ENCODE measurements at places on chromosomes 5 and 9. TPM values are rescaled to one million over a fixed set of nuclear protein-coding genes. Genes with fewer than 3 reads are reported as not detected.
A peak's percentile ranks its signal among the peaks of the same experiment; 100 is the strongest.

TSSK1B gene
- not detected for polyA plus RNA-seq

ABO gene
- not detected for polyA plus RNA-seq

SLC22A4 gene
- polyA plus RNA-seq: 3.0 TPM

AHRR gene
- polyA plus RNA-seq: 24.6 TPM

PDCD1LG2 gene
- polyA plus RNA-seq: 31.5 TPM

BRD9 gene
- 10.6 TPM for polyA plus RNA-seq

GLRA1 gene
- not detected for polyA plus RNA-seq

- peak; percentile 59 for DNase-seq
These were observed 172.3 kb downstream of the PDZD2 start for GRCh38 chr5:31811210-31811609.

GRCh38 chr5:169350759-169351240 lies 49.9 kb upstream of the SLIT3 start:
- peak; percentile 69 for DNase-seq

DNA sequence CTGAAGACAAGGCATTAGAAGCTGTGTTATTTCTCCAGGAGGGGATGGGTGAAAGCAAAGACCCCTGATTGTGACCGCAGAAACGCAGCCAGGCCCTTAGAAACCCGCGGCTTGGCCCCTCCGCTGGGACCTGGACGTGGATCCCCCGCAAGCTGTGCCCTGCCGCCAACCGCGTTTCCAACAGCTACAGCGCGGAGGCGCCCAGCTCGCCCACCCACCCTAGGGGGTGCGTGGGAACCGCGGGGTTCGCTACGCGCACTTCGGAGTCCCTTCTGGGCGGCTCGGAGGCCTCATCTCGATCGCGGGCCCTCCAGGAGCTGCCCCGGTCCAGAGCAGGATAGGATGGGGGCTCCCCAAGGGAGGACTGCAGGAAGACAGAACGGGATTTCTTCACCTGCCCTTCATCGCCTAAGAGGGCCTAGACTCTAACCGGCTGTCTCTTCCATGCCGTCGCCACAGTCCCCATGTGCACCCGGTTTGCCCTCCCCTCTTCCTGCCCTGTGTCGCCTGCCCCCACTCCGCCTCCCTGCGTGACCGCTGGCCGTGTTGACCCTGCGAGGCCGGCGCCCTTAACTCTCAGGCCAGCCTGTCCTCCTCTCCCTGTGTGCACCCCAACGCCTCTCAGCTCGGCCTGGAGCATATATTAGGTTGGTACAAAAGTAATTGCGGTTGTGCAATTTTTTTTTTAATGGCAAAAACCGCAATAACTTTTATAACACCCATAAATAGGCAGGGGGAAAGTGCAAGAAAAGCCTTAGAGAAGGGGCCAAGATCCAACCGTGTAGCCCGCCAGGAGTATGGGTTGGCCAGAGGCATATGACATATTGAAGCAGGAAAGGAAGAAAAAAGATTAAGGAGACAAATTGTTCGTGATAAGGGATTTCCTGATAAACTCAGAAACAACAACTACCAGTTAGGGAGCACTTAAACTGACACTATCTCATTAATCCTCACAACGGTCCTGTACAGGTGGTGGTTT lies 68.1 kb upstream of the FREM1 start:
- no peak for DNase-seq

DNA sequence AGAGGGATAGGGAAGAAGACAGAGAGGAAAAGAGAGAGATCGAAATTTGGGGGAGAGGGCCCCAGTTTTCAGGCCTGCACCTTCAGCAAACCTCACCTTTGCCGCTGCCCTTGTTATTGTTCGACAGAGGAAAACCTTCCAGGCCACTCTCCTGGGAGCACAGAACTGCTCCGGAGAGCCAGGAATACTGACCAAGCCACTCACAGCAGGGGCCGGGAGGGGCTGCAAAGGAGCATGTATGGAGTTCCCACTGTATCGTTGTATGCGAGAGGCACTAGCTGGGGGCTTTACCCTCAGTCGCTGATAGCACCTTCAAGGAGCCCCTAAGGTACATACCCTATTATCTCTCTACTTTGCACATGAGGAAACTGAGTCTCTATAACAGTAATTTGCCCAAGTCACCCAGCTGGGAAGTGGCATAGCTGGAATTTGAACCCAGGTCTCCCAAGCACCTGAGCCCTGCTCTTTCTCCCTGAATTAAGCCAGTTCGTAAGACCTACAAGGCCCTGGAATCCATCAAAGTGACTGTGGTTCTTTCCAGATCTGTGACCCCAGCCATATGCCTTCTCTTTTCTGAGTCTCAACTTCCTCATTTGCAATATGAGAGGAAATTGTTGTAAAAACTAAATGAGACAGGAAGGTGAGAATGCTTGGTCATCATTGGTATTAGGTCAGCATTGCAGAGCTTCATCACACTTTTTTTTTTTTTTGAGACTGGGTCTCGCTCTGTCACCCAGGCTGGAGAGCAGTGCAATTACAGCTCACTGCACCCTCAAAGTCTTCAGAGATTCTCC lies 21.0 kb upstream of the FOXE1 start:
- DNase-seq: no peak

DNA sequence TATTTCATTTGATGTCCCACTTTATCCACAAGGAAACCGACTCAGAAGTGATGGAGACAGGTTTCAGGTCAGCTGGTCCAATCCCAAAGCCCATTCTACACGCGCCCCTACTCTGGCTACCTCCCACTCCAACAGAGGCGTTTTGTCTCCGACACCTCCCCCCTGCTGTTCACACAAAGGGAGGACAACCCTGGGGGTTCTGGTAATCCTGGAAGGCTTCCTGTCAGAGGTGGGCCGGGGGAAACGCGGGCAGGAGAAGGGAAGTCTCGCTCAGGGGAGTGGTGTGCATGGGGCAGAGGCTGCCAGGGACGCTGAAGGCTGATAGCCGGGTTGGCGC lies 39.7 kb upstream of the GABRP start:
- no peak for DNase-seq

GRCh38 chr9:119050281-119050680 lies 319.0 kb downstream of the BRINP1 start:
- DNase-seq: no peak

GRCh38 chr5:68196876-68197275 lies 18.7 kb upstream of the PIK3R1 start:
- DNase-seq: no peak
